EH (cell line): ENCODE measurements at places on chromosomes 16 and 17.

DNA sequence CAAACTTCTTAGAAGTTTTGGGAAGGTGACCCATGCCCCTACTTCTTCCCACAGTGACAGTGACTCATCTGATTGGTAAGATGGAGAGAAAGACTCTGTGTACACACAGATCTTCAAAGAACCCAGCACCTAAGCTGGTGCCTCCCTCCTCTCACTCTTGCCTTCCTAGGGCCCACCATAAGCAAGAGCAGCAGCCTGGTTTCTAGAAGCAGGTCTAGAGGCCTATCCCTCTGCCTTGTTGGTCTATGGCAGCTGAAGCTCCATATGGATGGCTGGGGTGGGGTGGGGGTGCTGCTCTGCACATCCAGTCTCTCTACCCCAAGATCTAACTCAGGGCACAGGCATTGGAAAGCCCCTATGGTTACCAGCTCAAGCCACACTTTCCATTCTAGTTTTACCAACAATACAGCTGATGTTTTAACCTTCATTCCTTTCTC lies 47.5 kb downstream of the STAT3 start:
- DNase-seq, result peak; percentile 26

- DNase-seq, result no peak
These were observed 5.7 kb downstream of the SLC22A31 start for GRCh38 chr16:89194340-89195311.

DNA sequence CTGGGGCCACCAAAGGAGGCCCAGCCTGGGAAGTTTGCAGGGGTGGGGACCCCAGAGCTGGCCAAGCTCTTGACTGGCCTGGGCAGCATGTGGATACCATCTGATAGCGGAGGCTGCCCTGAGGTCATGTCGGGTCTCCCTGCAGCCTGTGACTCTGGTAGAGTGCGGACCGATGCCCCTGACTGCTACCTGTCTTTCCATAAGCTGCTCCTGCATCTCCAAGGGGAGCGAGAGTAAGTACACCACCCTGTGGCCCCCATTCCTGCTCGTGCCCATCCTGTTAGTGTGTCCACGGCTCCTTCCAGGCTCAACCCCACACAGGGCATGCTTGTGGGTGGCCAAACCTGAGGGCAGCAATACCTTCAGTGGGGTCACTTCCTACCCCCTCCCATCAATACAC lies 8.0 kb downstream of the CETP start:
- no peak for DNase-seq

GRCh38 chr16:51812945-51813344 lies 661.9 kb upstream of the SALL1 start:
- DNase-seq, result no peak
